LHCN-M2 (cell line): ENCODE measurements at places on chromosomes 3 and 15.

DNA sequence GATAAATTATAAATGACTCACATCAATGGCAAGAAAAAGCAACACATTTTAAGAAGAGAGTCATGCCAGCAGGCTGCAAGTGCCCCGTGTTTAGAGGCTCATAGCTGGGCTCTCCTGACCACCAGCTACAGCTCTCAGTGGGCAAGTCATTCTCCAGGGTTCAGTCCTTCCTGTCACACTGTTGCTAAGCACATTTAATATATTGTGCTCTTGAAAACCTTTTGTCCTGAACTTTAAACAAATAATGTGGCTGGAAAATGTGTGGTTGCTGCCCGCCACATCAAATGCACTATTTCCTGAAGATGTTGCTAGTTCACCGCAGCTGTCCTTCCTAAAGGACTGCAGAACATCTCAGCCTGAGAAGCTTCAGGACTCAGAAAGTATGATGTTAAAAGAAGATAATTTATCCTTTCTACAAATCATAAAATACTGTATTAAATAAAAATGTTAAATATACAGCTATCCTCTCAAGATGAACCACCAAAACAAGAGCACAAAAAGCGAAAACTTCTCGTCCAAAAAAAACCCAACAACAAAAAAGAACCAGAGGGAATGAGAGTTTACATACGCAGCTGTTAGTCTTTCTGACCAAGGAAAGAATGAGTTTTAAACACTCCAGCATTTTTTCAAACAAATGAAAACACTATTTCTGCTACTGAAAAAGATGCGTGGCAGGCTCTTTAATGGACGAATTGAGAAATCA is 951 bp downstream of the TARS3 start:
- peak; percentile 42 for DNase-seq

DNA sequence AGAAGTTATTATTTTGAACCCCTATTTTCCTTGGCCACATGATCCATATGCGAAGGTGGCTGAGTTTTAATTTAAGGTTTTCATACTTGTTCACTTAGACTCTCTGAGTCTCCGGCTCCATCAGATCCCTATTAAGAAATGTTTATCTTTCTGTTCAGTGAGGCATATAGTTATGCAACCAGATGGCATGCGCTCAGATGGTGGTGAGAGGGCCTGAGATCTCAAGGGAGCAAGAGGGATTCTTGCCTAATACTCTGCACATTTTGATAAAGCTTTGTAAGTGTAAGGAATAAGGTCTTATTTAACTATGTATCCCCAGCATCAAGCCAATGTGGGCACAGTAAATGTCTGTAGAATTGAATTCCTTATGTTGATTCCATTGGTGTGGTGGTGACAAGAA is 78.9 kb upstream of the DPH6 start:
- peak; percentile 86 for DNase-seq

GRCh38 chr3:28504976-28505375 is 156.4 kb upstream of the AZI2 start:
- DNase-seq, result no peak

GRCh38 chr15:23853286-23853685 is 166.2 kb upstream of the NDN start:
- no peak for DNase-seq

- DNase-seq, result peak; percentile 4
These were observed 85.6 kb upstream of the GAP43 start for GRCh38 chr3:115537669-115538068.
